ENCODE measurements at places on chromosomes 2 and 18.

GRCh38 chr2:223001797-223002175 is 50.2 kb upstream of the KCNE4 start:
- no peak for DNase-seq

- no peak for DNase-seq
Observed at GRCh38 chr18:12336887-12337286, 28.8 kb downstream of the TUBB6 start.

GRCh38 chr2:74525717-74526648 is at the start of gene DQX1:
Gene DQX1, minus strand, starts transcription at chr2:74526231. Its CDS starts 502 bp downstream, at chr2:74525729.
- no peak for DNase-seq

DNA sequence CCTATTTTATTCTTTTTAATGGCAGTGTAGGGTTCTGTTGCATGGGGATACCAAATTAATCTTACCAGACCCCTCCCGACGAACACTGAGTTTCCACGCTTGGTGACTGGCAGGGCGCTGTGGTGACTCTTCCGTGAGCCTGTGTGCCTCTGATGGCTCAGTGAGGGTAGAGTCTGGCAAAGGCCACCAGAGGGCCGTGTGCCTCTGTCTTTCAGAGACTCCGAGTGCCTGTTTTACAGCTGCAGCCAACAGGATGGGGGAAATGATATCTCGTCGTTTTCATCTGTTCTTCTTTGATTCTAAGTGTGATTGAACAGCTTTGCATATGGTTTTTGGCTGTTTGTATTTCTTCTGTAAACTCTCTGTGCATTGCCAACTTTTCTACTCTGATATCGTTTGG is 99.8 kb downstream of the ZNF236 start:
- DNase-seq: peak; percentile 71

DNA sequence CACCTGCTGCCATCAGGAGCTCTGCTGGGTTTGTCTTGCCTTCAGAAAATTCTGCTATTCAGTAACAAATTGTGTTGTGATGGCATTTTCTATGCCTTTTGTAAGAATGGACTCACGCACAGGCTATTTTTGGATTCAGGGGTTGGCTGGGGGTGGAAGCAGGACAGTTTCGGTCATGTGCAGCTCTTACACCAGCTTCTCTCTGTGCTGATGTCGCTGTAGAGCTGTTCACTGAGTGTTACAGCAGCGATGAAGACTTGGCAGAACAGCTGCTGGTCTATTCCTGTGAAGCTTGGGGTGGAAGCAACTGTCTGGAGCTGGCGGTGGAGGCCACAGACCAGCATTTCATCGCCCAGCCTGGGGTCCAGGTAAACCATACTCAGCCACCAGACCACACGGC is 49.2 kb downstream of the TRPM8 start:
- no peak for DNase-seq

DNA sequence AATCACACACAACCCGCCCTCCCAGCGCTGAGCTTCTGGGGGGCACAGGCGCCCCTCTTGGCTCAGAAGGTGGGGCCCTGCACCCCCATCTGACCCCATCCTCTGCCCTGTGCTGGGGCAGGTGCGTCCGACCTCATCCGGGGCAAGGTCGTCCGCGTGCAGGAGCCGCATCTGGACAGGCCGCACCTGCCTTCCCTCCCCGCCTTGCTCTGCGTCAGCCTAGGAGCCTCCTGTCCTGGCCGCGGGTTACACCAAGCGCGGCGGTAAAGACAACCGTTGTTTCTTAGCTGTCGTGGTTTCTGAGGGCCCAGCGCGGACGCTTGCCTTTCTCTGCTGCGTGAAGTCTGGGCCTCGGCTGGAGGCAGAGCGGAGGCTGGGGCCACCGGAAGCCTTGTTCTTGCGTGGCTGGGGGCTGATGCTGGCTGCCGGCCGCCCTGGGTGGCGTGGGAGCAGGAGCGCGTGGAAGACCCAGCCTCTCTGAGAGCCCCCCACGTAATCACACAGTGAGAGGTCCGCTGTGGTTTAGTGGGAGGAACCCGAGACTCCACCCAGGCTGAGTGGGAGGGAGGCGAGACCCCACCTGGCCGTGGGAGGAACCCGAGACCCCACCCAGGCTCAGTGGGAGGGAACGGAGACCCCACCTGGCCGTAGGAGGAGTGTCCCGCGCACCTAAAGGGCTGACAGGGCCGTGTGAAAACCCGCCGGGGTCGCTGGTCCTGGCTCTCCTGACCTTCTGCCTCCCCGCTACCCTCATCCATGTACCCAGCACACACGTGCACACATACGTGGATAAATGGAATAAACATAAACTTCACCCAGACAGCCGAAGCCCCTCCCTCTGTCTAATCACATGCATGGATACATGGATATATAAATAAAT is 51.8 kb downstream of the KCNG2 start:
- no peak for DNase-seq

DNA sequence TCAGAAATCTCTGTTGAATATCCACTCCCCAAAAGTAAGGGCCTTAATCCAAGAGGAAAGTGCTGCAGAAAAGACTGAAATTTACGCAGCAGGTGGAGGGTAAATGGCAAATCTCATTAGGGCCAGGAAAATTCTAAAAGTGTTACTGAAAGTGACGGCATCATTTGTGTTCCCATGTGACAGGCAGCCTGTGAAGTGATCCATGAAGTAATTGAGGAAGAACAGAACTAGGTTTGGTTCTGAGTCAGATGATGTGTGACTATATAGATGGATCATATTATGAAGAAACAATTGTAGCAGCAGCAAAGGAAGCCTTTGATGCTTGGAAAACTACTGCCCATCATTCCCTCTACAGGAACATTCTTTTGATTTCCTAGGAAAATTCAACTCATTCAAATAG is 401.2 kb downstream of the TGIF1 start:
- no peak for DNase-seq

- DNase-seq: no peak
Observed at GRCh38 chr2:157032017-157032416, 225.5 kb upstream of the GALNT5 start.

GRCh38 chr18:26459340-26459739 is 89.0 kb downstream of the KCTD1 start:
- no peak for DNase-seq

DNA sequence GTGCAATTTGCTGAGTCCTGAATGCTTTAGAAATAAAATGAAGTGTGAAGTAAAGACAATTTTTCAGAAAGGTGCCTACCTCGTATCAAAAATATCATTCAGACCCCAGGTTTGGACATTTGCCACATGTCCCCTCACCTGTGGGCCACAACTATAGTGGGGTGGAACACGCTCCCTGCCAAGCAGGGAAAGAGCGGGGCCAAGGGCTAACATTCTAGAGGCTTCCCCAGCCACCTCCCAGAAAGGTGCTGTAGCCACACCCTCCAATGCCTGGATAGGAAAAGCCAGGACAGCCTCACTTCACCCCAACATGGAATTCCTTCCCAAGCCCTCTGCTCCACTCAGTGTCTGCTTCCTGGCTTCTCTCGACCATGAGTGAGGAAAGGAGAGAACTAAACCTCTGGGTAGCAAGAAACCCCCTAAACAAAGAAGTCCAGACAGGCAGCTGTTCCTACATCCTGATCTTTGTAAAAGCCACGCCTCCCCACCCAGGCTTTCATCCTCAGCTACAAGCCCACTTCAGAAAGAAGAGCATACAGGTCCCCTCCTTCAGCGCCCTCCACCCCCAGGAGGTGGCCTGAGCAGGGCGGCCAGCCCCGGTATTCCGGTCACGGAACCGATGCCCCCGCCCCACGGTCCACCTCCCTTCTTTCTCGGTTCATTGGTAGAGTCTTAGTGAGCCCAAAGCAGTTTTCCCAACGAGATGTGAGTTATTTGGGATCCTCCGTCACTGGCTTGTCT is 2.1 kb downstream of the COL6A3 start:
- DNase-seq: no peak

Measured in NCI-H2081 (cell line).